NCI-H460 (cell line): ENCODE measurements at places on chromosomes 5 and 9. TPM values are rescaled to one million over a fixed set of nuclear protein-coding genes. Genes with fewer than 3 reads are reported as not detected.

DIPK1B gene
- 14.1 and 14.4 TPM in 2 replicates for total RNA-seq

PRRX2 gene
- 5.1 and 9.1 TPM in 2 replicates for total RNA-seq

IL5 gene
- total RNA-seq = not detected in 2 replicates

TAF11L5 gene
- not detected in 2 replicates for total RNA-seq

NR2F1-AS1 gene
- 17.0 and 17.7 TPM in 2 replicates for total RNA-seq

KLF9 gene
- total RNA-seq = 7.1 and 7.4 TPM in 2 replicates

GFI1B gene
- total RNA-seq = not detected in 2 replicates
